ENCODE measurements at places on chromosomes 1 and 21.

DNA sequence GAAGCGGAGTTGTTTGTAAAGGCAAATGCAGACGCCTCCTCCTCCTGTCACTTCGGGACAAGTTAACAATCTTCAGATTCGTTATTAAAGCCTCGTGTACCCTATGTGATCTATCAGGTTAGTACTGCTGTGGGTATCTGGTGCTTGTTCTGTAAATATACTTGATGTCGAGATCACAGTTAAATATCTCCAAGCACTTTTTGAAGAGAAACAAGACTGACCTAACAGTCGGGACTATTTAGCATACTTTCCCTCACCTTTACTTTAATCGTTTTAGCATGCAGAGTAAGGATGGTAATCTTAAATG is 710 bp downstream of the KLHL20 start:
- DNase-seq = no peak

DNA sequence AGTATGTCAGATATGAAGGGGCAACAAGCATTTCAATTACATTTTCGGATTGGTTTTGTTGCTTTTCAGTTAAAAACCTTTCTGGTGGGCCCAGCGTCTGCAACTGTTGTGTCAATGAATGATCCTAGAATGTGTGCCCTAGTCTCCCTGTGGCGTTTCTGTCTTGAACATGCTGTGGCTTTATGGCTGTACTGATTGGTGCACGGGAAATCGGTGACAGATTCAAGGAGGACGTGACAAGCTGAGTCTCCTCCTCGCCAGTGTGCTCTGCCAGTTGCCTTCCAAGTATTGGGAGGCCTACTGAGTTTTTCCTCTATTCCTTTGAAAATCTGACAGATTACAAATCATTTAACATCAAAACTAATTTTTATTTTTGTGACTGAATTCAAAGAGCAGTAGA is 127.6 kb downstream of the ZP4 start:
- no peak for DNase-seq

DNA sequence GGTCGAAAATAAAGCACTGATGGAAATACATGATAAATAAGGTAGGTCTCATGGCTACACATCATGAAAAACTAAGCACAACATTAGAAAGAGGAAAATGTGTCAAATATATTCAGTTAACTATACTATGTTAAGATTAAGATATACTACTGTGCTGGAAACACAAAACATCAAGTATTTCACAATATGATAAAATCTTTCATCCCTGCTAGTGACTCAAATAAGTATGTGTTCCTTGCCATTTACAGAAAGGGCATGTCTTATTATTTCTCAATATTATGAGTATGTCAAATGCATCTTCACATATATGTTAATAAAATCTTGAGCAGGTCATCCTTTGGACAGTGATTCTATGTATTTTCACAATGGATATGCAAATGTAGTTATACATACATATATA is 1260.1 kb upstream of the ADGRL2 start:
- no peak for DNase-seq

DNA sequence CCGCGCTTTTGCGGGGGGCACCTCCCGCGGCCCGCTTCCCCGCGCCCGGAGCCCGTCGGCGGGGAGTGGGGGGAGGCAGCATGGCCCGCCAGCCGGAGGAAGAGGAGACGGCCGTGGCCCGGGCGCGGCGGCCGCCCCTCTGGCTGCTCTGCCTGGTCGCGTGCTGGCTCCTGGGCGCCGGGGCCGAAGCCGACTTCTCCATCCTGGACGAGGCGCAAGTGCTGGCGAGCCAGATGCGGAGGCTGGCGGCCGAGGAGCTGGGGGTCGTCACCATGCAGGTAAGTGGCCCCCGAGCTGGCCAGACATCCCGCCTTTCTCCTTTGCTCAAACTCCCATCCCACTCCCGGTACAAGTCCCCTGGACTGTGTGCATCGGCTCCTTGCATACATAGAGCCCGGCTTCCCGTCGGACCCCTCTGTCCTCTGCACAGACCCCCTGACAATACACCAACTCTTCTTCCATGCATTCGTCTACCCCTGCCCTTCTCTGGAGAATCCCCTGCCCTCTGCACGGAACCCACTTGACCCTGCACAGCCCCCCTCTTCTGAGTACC is 812 bp downstream of the CACHD1 start:
- peak; percentile 59 for DNase-seq

DNA sequence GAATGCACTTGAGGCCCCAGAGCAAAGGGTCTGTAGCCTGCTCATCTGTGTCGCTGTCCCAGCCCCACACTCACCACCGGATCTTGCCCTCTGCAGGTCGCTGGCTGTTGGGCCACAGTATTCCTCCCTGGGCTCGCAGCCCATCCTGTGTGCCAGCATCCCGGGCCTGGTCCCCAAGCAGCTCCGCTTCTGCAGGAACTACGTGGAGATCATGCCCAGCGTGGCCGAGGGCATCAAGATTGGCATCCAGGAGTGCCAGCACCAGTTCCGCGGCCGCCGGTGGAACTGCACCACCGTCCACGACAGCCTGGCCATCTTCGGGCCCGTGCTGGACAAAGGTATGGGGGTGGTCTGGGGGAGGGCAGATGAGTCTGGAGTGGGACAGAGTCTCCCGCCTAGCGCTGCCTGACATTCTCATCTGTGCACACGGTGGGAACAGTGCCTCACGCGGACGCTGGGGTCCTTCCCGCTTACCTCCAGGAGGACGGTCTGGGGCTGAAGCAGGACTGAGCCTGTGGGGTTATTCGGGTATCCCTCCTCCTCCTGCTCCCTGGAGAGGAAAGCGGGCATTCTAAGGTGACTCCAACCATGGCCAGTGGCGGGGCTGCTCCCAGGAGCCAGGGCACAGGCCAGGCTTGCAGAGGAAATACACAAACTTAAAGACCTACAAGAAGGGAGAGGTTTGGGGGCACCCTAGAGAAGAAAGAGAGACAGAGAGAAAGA is 15.9 kb downstream of the WNT3A start:
- DNase-seq = no peak

GRCh38 chr1:229296541-229296941 is 25.6 kb downstream of the RAB4A start:
- DNase-seq = no peak
